ENCODE measurements at places on chromosomes 11 and 22.

- no peak for DNase-seq
Measured at GRCh38 chr11:18221274-18221876, 15.2 kb downstream of the SAA4 start.

- no peak for DNase-seq
Measured at GRCh38 chr11:94775567-94776327, 7.6 kb downstream of the AMOTL1 start.

DNA sequence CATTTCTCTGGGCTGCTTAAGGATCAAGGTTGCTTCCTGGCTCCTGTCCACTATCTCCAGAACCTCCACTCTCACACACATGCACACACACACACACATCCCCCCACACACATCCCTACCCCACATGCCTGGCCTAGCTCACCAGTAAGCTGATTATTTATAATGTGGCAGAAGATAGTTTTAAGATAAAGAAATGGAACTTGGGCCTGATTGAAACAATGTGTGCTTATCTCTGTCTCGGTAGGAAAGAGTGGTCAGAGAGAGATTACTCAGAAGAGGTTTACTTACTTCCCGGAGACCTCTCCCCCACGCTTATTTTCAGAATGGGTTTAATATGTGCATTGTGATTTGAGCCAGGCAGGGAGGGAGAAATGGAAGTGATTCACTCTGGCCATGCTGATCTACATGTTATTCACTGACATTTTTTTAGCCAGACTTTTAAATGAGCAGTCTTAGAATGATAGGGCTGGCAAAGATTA lies 422.4 kb downstream of the TENM4 start:
- DNase-seq = no peak

DNA sequence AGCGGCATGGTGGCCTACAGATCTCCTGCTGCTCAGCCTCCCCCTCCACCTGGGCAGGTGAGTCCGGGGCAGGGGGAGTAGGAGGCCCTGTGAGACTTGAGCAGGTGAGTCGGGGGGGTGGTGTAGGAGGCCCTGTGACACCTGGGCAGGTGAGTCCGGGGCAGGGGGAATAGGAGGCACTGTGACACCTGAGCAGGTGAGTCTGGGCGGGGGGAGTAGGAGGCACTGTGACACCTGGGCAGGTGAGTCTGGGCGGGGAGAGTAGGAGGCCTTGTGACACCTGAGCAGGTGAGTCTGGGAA lies 299.3 kb downstream of the BRD1 start:
- DNase-seq = no peak

DNA sequence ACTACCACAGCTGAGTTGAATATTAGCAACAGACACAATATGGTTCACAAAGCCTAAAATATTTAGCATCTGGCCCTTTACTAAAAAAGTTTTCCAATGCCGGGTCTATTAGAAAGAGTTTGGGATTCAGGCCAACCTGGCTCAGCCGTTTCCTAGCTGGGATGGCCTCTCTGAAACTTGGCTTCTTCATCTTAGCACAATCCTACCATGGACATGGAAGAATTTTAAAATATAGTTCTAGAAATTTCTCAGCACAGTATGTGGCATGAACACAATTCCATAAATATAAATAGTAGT lies 103.8 kb downstream of the RRAS2 start:
- DNase-seq = no peak

DNA sequence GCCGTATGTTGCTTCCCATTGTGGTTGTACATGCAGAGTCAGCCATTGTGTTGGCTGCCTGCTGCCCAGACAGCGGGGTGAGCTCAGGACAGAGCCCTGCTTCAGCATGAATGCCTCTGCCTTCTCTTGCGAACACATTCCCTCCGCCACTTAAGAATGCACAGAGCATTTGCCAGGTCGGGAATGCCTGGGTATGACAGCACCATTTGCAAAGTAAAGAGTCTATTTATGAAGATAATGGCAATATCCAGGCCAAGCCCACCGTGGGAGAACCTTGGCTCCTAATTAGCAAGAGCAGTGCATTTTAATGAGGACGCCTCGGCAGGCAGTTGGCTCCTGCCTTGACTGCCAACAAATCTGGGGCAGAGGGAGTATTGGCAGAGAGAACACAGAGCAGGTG lies 62.5 kb upstream of the SORL1 start:
- DNase-seq = no peak

DNA sequence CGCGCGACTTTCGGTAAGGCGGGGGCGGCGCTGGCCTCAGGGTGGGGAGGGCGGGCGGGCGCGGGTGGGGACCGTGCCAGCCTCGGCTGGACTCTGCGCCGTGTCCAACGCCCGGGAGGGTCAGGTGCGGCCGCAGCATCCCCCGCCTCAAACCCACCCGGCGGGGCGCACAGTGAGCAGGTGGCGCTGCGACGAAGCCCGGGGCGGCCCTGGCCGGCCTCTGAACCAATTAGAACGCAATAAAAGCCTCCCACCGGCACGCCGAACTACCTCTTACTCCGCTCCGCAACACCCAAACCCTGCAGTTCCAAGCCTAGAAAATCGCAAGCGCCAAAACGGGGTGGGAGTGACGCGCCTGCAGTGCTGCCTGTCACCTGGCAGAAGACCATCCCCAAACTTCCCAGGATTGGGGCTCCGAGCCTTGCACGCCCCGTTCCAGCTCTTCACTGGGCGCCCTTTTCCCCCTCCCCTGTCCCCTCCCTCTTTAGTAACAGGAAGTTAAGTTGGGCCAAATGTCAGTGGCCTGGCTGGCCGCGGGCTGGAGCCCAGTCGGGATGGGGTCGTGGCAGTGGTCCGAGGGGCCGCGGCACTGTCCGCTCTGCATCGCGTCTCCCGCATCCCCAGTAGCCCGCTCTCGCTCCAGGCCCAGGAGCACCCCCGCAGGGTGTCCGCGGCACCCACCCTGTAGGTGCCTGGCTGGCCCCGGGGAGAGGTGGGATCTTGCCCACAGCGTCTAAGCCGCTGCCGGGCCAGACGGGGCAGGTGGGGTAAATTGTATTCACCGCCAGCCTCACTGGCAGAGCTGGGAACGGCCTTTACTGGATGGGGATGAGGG lies 541 bp downstream of the MICAL2 start:
- no peak for DNase-seq

GRCh38 chr22:46262449-46263215 lies 511 bp downstream of the PKDREJ start:
- DNase-seq = no peak

DNA sequence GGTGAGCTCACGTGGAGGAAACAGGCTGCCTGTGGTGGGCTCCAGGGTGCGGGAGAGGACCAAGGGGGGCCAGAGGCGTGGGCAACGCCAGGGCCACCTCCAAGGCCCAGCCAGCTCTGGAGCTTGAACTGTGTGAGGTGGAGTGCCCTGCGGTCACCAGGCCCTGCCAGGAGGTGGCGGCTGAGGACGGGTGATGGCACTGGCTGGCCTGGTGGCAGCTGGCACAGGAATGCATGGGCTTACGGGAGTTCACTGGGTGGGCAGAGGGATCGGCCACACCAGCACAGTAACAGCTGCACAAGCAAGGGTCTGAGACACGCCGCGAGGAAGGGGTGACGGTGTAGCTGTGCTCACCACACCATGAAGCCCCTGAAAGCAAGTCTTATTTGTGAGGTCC lies 15.8 kb downstream of the TOLLIP start:
- DNase-seq = no peak

GRCh38 chr11:134230339-134230738 lies 5.9 kb downstream of the VPS26B start:
- no peak for DNase-seq

DNA sequence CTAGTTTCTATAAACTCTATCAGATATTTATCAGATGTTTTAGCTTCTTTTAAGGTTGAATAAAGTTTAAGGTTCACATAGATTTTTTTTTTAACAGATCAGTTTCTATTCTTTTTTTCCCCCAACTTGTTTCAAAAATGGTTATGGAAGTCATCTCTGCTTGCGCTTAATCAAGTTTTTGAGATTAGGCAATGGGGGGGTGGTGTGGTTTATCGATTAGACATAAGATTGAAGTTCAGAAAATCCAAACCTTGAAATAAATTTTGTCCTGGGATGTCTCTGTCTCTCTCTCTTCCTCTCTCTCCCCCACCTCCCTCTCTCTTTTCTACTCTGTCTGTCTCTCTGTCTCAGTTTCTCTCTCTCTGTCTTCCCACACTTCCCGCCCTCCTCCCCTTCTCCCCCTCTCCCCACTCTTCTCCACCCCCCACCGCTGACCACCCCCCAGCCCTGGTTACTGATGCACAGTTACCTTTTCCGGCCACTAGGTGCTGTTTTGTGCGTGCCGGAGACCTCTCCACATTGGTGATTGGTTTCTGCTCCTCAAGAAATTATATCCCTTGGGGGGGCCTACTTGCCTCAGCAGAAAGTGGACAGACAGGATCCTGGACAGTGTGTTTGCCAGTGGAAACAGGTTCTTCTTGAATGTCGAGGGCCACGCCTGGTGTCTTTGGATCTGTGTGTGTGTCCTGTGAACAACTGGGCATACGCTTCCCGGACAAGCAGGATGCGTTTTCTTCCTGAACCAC lies 29.7 kb upstream of the ANO1 start:
- no peak for DNase-seq

DNA sequence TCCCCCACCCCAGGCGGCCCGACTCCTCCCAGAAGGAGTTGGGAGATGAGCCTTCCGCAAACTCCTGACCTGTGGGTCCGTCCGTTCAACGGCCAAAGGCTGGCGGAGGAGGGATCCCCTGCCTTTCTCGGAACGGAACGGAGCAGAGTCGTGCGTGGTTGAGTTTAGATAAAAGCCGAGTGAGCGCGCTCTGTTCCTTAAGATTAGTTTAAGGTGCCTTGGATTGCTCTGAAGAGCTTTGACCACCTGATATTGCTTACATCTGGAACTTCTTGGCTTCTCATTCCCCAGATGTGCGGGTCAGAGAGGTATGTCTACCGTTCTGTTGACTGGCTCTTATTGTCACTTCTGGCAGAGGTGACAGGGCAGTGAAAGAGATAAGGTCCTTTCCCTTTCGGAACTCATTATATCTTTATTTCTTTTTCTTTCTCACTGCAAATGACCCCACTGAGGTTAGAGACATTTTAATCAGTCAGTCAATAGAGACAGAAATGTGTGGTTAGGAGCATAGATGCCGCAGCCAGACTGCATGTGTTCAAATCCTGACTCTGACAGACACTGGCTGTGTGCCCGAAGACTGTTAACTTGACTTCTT lies at the start of gene TRIM6:
TRIM6 (plus strand) TSS at position 31 of the 595 bp plus-strand sequence; CDS start at position 292, 261 bp downstream.
- DNase-seq = no peak

DNA sequence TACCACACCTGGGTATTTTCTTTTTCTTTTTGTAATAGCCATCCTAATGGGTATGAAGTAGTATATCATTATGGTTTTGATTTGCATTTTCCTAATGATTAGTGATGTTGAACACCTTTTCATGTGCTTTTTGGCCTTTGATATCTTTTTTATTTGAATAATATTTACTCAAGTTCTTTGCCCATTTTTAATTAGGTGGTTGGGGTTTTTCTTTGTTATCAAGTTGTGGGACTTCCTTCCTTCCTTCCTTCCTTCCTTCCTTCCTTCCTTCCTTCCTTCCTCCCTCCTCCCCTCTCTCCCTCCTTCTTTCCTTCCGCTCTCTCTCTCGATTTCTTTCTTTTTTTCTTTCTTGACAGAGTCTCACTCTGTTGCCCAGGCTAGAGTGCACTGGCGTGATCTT lies 75.0 kb upstream of the PDGFD start:
- no peak for DNase-seq

- no peak for DNase-seq
Measured at GRCh38 chr22:45402466-45402985, 10.9 kb downstream of the SMC1B start.

DNA sequence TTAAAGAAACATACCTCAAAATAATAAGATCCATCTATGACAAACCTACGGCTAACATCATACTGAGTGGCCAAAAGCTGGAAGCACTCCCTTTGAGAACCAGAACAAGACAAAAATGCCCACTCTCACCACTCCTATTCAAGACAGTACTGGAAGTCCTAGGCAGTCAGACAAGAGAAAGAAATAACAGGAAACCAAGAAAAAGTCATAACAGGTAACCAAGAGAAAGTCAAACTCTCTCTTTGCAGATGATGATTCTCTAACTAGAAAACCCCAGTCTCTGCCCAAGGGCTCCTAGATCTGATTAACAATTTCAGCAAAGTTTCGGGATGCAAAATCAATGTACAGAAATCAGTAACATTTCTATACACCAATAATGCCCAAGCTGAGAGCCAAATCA lies 35.6 kb downstream of the TMEM123 start:
- DNase-seq = no peak

DNA sequence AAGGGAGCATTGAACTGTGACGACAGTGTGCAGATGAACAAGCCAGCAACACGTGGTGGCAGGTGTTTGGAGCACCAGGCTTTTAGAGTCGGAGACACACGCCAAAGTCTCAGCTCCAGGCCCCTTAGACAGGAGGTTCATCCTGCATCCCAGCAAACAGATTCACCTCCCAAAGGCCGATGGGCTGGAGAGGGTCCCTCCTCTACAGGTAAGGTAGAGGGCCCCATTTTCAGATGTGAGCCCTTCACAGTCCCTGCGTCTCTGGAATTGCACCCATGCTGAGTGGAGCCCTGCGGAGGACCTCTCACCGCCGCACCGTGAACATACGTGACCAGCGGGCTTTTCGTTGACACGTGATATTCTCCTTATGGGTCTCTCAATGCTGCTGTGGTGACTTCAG lies 109.0 kb upstream of the B3GAT1 start:
- no peak for DNase-seq

DNA sequence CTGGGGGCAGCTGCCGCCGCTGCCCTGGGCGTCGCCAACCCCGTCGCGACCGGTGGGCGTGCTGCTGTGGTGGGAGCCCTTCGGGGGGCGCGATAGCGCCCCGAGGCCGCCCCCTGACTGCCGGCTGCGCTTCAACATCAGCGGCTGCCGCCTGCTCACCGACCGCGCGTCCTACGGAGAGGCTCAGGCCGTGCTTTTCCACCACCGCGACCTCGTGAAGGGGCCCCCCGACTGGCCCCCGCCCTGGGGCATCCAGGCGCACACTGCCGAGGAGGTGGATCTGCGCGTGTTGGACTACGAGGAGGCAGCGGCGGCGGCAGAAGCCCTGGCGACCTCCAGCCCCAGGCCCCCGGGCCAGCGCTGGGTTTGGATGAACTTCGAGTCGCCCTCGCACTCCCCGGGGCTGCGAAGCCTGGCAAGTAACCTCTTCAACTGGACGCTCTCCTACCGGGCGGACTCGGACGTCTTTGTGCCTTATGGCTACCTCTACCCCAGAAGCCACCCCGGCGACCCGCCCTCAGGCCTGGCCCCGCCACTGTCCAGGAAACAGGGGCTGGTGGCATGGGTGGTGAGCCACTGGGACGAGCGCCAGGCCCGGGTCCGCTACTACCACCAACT lies 1.0 kb downstream of the FUT4 start:
- DNase-seq = no peak

- no peak for DNase-seq
Measured at GRCh38 chr11:88114486-88115045, 60.7 kb downstream of the RAB38 start.

DNA sequence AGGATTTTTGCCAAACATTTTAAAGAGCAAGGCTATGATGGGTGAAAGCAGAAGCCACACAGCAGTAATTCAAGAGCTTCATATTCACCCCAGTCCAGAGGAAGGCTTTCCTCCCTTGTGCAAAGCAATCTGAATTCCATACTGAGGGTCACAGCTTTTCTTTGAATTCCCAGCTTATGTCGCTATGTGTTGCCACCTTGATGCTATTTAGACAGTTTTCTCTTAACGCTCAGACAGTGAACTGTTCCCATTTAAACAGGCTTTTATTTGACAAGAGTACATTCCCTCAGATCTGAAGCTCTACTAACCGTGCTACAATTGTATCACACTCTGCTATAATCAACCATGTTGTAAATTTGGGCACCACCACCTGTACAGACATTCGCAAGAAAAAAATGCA lies 279.7 kb downstream of the CADM1 start:
- no peak for DNase-seq

Measured in activated CD4-positive, CD25-positive, alpha-beta regulatory T cell treated with anti-CD3 and anti-CD28 coated beads, Interleukin-2, amount 50 U/mL, for 16 hours (primary cell).